GF-D8 (cell line): ENCODE measurements at places on chromosomes 16 and 17.

- DNase-seq = no peak
These were observed 19.2 kb downstream of the ZNF200 start for GRCh38 chr16:3215601-3216262.

DNA sequence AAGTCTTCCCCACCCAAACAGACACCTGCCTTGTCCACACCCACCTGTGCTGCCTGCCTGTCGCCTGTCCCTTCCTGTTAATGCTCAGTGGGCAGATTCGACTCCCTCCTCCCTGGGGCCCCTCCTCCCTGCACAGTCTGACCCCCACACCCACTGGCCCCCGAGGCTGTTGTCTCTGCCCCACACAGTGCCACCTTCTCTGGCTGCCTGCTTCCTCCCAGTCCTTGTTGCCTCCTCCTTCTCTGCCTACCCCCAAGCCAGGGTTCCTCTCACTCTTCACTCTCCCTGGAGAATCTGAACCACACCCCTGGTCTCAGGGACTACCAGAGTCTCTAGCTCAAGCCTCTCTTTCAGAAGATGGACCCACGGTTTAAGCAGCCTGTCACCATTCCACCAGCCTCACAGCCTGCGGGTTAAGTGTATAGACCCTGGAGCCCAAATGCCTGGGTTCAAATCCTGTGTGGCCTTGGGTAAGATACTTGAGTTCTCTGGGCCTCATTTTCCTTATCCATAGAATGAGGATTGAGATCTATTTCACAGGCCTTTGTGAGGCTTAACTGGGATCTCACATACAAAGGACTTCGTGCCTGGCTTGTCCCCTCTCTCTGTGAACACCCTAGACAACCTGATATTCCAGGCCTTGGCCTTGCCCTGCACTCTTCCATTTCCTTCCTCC lies 3.8 kb upstream of the ARHGAP23 start:
- no peak for DNase-seq

- no peak for DNase-seq
These were observed 2.8 kb upstream of the MMP15 start for GRCh38 chr16:58022601-58023371.

GRCh38 chr16:20704281-20704680 lies 6.8 kb upstream of the ACSM1 start:
- no peak for DNase-seq

DNA sequence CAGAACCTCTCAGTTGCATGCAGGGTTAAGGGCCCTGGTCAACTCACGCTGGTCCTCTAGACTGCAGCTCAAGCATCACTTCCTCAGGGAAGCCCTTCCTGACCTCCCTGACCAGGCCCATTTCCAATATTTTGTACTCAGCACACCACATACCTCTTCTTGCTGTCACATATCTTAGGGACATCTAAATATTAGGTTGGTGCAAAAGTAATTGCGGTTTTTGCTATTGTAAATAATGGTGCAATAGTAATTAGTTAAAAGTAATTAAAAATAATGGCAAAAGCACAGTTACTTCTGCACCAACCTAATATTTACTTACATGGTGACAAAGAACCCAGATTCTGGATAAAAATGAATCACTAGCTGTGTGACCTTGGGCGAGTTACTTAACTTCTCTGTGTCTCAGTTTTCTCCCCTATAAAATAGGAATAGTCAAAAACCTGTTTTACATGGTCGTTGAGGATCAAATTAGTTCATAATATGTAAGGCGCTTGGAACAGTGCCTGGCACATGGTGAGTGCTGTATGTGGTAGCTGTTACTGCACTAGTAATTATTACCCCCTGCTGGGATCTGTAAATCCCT lies 177.4 kb downstream of the PRKCB start:
- no peak for DNase-seq

DNA sequence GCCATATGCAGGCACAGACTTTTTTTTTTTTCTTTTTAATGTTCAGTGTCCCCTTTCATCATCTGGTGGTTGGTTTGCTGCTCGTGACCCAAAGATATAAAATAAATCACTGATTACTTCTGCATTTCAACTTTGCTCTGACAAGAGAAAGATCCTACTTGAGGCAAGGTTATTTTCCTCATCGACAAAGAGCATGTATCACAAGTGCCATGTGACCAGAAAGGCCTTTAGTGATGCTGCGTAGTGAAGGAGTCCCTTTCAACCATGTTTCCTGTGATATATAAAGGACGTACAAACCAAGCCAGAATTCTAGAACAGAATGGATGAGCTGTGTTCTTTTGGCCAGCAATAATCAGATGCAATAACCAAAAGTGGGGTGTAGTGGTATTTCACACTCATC lies 323.4 kb upstream of the PSMD7 start:
- no peak for DNase-seq

DNA sequence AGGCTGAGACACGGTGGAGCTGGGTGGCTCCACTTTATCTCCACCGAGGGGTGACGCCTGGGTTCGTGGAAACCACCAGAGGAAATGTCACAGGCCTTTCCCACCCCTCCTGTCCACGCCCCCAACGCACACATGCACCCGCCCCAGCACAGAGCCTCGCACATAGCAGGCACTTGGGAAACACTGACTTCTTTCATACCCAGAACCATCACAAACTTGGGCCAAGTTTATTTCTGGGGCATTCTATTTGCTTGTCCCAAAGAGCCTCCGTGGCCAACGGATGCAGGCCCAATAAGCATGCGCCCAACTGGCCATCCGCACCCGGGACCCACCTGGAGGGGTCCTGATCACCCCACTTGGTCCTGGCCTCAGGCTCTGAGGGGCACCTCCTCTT lies 3.3 kb downstream of the BCAR1 start:
- DNase-seq = no peak

DNA sequence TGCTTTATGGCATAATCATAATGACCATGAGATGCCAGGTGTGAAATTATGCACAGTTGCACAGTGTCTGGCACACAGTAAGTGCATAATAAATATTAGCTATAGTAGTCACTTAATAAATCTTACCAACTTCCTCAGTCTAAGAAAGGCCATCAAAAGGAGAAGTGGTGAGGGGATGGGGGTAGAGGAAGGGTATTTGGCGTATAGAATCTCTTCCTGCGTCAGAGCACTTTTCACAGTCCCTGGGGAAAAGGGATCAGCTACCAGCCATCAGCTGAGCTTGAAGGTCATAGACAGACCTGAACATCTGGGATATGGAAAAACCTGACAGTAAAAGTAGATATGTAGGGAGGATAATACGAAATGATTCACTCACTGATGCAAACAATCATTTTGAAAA lies 5.8 kb downstream of the CRHR1 start:
- DNase-seq = no peak

DNA sequence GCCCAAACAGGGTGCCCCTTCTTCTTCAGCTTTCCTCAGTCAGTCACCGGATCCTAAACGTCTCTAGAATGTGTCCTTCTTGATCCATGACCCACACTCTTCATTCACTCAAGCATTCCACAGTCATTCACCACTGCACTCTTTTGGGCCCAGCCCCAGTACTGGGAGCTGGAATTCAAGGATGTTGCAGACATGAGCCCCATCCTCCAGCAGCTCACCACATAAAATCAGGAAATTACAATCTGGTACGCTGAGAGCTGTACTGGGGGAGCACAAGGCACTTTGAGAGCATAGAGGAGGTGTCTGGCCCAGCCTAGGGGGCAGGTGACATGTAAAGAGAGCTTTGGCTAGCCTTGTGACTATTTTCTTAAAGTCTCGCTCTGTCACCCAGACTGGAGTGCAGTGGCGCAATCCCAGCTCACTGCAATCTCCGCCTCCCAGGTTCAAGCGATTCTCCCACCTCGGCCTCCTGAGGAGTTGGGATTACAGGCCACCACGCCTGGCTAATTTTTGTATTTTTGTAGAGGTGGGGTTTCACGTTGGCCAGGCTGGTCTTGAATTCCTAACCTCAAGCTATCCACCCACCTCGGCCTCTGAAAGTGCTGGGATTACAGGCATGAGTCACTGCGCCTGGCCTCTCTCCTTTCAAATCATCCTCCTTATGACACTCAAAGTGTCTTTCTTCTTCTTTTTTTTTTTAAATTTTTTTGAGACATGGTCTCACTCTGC lies 18.7 kb downstream of the CES4A start:
- no peak for DNase-seq

DNA sequence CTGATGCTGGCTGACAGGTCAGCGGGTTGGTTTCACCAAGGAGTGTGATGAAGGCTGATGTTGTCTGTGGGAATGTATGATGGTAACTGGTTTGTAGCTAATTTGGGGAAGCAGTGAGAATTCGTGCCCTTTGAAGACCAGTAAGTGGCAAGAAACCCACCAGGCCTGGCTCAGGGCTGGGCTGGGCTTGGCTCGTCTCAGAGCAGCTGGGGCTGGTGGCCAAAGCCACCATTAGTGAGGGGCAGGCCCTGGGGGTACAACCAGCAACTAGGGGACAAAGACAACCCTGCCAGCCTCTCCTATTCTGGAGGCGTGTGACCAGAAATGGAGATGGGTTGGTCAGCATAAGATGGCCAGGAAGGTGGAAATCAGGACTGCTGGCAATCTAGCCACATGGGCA lies 13.0 kb upstream of the STH start:
- DNase-seq = no peak

DNA sequence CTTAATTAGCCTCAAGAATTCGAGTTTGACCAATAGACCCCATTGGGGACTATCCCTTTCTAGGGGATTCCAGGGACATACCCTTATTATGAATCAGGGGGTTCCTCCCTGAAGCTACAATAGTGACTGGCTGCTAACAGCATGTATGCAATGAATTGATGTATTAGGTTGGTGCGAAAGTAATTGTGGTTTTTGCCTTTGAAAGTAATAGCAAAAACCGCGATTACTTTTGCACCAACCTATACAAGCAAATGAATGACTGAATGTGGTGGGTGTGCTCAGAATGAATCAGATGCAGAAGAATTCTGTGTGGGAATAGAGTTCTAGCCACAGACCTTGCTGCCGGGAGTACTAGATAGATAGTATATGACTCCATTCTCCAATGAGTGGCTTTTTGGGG lies 76.7 kb downstream of the HLF start:
- no peak for DNase-seq
